Fibroblast of skin of left quadriceps (primary cell): ENCODE measurements at places on chromosomes 16 and 17.
A peak's percentile ranks its signal among the peaks of the same experiment; 100 is the strongest.

GRCh38 chr17:15409721-15410250 is 57.6 kb downstream of the CDRT4 start:
- DNase-seq: peak; percentile 79

- no peak for DNase-seq
These were observed 62.6 kb upstream of the RBFOX1 start for GRCh38 chr16:7270006-7270405.

GRCh38 chr16:57730771-57731730 is 4.5 kb upstream of the KATNB1 start:
- DNase-seq: no peak

- no peak for DNase-seq
These were observed 50.7 kb downstream of the SLC5A11 start for GRCh38 chr16:24896439-24896838.

- peak; percentile 40 for DNase-seq
These were observed 17.1 kb downstream of the TBX2 start for GRCh38 chr17:61416540-61417363.

DNA sequence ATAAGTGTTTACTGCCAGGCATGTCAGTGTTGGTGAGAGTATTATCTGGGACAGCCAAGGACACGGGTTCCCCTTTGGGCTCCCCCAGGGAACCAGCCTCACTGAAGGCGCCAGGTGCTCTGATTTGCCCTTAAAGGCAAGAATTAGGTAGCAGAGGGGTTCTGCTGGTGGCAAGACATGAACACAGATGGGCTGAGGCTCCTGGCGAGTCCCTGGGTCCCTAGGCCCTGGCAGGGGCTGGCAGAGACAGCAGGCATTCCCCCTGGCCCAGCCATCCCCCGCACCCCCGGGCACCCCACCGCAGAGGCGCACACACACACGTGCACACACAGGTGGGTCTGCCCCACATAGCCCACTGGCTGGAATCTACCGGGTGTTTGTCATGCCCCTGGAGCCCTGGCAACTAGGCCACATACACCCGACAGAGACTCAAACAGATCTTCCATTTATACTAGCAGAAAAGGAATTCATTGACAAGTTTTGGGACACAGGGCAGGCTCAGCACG is 153.3 kb downstream of the C16orf78 start:
- DNase-seq: no peak

DNA sequence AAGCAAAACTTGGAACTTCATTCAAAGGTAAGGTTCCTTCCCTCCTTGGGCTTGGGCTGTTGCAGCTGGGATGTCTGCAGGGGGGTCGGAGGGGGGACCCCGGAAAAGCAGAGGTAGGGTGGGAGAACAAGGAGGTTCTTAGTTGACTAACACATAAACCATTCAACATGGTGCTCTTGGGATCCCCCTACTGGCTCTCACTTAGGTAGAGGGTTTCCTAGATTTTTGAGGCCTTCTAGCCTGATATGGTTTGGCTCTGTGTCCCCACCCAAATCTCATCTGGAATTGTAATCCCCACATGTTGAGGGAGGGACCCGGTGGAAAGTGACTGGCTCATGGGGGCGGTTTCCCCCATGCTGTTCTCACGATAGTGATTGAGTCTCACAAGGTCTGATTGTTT is 93.9 kb downstream of the RGS9 start:
- DNase-seq: no peak

GRCh38 chr17:7740481-7741001 is 23.0 kb downstream of the DNAH2 start:
- DNase-seq: no peak

- DNase-seq: no peak
These were observed 3.5 kb downstream of the SMTNL2 start for GRCh38 chr17:4587803-4588202.
